ENCODE measurements at places on chromosomes 3 and 15.
A peak's percentile ranks its signal among the peaks of the same experiment; 100 is the strongest.

- DNase-seq = peak; percentile 57
Observed at GRCh38 chr3:138124706-138125355, 7.4 kb downstream of the A4GNT start.

GRCh38 chr3:141440942-141441341 is 45.9 kb upstream of the RASA2 start:
- no peak for DNase-seq

GRCh38 chr3:10240799-10241198 is 7.5 kb upstream of the TATDN2 start:
- no peak for DNase-seq

DNA sequence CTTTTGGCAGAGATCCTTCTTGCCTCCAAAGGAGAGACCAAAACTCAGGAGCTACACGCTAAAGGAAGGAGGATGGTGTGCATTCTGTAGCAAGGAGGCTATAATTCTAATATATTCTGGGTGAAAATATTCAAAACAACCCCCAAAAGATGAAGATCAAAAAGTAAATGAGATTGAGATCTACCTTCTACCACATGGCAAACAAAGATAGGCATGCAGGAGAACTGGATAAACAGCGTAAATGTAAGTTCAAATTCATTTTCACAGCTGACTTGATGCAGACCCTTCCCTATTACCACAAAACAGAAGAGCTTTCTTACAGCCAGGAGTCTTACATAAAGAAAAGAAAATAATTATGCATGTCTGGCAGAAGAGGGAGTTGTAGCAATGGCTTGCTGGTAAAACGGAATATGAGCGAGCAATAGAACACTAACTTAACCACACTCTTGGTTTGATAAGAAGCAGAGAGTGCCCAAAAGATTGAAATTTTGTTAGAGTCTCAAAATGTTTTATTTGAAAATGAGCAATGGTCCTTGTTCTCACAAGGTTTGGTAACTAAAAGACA is 272.7 kb downstream of the MECOM start:
- DNase-seq = no peak

GRCh38 chr15:99050328-99050980 is 42.9 kb upstream of the PGPEP1L start:
- no peak for DNase-seq

GRCh38 chr3:192207239-192207638 is 520.1 kb downstream of the FGF12 start:
- DNase-seq = no peak

- no peak for DNase-seq
Observed at GRCh38 chr3:61227799-61228198, 23.5 kb downstream of the FHIT start.

GRCh38 chr15:60222404-60222803 is 175.4 kb downstream of the ANXA2 start:
- DNase-seq = no peak

- DNase-seq = peak; percentile 12
Observed at GRCh38 chr3:81249540-81250029, 511.9 kb downstream of the GBE1 start.

DNA sequence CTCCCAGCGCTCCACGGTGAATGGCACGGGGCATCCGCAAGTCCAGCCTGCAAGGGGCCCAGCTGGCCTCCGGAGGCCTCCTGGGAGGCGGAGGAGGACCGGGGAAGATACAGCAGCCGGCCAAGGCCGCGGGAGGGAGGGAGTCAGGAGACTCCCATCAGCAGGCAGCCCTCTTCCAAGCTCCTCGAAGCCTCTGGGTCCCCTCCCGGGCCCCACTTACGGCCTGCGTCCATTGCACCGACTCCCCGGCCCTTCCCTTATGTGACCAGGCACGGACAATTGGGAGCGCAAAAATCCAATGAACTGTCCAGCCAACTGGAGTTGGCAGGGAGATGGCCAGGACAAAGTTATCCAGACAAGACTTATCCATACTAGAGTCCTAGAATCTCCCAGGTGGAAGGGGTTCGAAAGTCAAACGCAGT is 668 bp downstream of the MFGE8 start:
- DNase-seq = no peak

DNA sequence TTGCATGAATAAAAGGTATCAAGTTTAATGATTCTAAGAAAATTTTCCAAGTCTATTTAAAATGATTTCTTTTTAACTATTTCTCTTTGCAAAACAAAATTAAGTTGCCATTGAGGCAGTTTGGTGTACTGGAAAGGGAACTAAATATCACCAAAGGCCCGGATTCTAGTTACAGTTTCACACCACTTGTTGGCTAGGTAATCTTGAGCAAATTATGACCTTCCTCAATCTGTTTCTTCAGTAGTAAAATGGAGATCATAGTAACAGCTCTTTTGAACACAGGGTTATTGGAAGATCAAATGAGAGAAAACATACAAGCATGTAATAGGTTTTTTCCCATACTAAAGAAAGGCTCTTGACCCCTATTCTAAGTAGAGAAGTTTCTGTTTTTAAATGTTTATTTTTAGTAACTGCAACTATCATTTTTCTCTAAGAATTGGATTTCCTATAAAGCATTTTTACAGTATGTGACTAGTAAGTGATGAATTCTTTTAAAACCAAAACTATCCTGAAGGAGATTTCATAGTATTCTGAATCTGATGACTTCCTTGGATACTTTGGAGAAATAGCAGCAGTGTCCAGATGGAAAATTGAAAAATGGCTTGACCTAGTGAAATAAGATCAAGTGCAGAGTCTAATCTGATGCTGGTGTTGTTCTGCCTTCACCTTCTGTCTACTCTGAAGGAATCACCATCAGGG is 15.7 kb downstream of the SCAANT1 start:
- DNase-seq = no peak

GRCh38 chr15:89303986-89304385 is 30.6 kb downstream of the POLG start:
- no peak for DNase-seq

DNA sequence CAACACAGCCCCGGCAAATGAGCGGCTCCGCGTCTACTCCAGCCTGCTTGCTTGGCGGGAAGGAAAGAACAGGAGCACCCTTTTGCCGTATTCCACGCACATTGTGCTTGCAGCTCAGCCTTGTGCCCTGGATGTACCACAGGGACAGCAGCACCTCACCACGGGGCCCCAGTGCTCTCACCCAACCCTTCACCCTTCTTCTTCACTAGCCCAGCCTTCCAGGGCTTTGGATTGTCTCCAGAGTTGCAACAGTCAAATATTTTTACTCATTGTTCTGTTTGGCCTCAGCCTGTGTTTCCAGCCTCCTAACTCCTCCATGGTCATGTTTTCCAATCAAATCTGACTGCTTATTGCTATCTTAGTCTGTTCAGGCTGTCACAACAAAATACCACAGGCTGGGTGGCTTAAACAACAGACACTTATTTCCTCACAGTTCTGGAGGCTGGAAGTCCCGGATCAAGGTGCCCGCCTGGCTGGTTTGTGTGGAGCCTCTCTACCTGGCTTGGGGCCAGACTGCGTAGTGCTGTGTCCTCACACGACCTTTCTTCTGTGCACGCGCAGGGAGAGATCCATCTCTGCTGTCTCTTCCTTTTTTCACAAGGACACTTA is 79.2 kb upstream of the ABHD17C start:
- peak; percentile 70 for DNase-seq

DNA sequence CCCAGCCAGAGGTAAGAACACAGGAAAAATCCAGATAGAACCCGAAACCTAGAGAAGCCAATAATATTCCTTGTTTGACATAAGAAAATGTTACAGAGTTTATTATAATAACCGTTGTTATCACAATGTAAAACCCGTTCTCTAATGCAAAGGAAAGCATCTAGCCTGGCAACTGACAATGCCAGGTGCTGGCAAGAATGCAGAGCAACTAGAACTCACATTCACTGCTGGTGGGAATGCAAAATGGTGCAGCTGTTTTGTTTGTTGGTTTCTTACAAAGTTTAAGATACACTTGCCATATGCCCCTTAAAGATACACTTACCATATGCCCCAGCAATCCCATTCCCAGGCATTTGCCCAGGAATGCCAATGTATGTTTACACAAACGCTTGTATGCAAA is 23.4 kb downstream of the VPS39 start:
- DNase-seq = no peak

GRCh38 chr3:39080026-39080425 is 27.4 kb downstream of the GORASP1 start:
- no peak for DNase-seq
